Activated T-cell treated with anti-CD3 and anti-CD28 coated beads, Interleukin-2, amount 50 U/mL, for 48 hours (primary cell): ENCODE measurements at places on chromosomes 11 and 22.
A peak's percentile ranks its signal among the peaks of the same experiment; 100 is the strongest.

GRCh38 chr11:15629690-15630321 lies 515.1 kb downstream of the INSC start:
- peak; percentile 17 for DNase-seq

DNA sequence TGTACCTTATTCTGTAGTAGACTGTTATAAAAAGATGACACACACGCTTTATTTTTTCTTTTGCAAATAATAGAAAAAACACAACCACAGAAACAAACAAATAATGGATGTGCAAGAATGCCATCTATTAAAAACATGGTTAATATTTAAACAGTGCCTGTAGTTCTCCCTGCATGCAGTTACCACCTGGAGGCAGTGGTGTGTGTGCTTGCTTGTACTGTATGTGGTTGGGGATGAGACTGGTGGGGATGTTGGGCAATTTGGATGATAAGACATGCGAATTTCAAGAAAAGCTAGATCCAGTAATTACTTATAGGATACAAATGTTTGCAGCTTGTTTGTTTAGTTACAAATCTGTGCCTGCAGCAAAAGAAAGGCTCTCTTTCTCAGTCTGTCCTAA lies 3.6 kb downstream of the C11orf87 start:
- no peak for DNase-seq

- no peak for DNase-seq
Measured at GRCh38 chr22:47484960-47485569, 722.6 kb downstream of the TBC1D22A start.

DNA sequence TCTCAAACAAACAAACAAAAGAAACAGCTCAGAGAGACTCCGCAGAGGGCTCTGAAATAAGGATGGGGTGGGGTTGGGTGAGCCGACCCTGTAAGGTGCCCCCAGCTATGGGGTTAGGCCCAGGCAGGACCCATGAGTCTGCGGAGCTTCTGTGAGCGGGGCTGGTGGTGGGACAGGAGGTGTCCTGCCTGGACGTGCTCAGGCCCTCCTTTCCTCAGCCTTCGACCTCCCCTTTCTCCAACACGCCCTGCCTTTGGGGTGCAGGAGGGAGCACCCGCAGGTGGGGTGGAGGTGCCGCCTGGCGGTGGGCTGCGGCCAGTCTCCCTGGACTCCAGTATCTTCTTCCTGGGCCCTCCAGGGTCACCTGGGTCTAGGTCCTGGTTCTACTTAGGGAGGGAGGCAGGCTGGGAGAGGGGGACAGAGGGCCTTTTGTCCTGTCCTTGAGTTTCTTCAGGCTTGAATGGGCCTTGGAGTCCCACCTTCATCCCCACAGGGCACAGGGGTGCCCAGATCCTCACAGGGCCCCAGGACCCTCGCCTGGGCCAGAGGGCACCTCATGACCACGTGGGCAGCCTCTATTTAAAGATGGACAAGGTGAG lies 12.3 kb downstream of the PRR33 start:
- DNase-seq: no peak

GRCh38 chr11:122334546-122335339 lies 218.7 kb upstream of the BLID start:
- no peak for DNase-seq

GRCh38 chr11:100863080-100863581 lies 176.0 kb downstream of the ARHGAP42 start:
- no peak for DNase-seq

GRCh38 chr11:92357344-92357743 lies 132.7 kb downstream of the FAT3 start:
- DNase-seq: no peak

- peak; percentile 58 for DNase-seq
Measured at GRCh38 chr11:65640483-65641296, 2.8 kb downstream of the SIPA1 start.

DNA sequence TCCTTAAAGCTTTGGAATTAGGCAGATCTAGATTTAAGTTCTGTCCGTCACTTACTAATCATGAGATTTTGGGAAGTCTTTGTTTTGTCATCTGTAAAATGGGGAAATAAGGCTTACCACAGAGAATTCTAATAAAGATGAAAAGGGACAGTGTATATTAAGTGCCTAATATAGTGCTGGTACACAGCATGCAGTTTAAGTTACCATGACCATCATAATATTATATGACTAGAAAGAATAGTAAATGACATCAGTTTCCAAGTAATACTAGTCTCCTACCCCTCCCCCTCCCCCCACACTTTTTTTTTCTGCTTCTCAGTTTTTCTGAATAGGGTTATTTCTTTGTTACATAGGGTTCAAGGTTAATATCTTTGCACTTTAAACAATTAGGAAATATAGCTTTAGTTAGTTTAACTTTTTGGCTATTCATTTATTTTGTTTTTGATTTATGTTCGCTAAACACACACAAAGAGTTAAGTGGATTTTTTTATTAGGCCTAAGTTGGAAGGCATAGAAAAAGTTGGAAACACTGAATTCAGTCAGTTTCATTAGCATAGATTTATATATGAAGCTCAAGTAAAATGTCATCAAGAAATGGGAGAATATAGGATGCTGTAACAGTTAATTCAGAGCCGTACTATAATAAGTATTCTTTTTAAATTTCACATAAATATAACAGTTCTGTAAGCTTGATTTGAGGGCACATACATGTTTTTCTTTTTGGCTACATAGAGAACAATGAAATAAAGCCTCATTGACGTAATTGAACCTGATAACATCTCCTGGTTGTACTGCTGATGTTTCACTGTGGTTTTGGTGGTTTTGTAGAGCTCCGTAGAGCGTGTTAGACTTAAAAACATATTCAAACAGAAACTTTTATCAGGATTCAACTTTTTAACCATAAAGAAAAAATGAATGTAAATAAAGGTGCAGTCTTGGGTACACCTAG lies 121.2 kb downstream of the PDE3B start:
- DNase-seq: no peak

GRCh38 chr11:3609416-3610265 lies 32.2 kb downstream of the ART5 start:
- peak; percentile 29 for DNase-seq

- DNase-seq: no peak
Measured at GRCh38 chr22:30318799-30319419, 7.8 kb downstream of the TBC1D10A start.

GRCh38 chr11:59174664-59175033 lies 2.7 kb downstream of the DTX4 start:
- peak; percentile 36 for DNase-seq

DNA sequence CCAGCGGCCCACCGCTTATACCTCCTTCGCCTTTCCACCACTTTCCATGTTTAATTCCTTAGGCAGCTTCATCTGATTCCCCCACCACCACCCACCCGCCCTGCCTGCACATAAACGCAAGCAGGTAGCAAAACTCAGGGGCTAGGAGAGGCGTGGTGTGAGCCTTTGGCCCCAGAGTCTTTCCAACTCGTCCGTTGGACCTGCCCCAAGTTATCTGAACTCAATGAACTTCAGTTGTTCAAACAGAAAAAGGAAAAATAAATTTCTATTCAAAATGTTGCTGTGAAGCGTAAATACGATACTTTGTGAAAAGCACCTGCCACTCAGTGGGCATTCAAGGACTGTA lies 814 bp upstream of the CDON start:
- DNase-seq: no peak

GRCh38 chr22:48568736-48569330 lies 1258.8 kb downstream of the BRD1 start:
- no peak for DNase-seq

- DNase-seq: peak; percentile 55
Measured at GRCh38 chr22:20803696-20804324, 29.9 kb downstream of the SERPIND1 start.

GRCh38 chr22:17242641-17243040 lies 23.4 kb upstream of the ADA2 start:
- no peak for DNase-seq

DNA sequence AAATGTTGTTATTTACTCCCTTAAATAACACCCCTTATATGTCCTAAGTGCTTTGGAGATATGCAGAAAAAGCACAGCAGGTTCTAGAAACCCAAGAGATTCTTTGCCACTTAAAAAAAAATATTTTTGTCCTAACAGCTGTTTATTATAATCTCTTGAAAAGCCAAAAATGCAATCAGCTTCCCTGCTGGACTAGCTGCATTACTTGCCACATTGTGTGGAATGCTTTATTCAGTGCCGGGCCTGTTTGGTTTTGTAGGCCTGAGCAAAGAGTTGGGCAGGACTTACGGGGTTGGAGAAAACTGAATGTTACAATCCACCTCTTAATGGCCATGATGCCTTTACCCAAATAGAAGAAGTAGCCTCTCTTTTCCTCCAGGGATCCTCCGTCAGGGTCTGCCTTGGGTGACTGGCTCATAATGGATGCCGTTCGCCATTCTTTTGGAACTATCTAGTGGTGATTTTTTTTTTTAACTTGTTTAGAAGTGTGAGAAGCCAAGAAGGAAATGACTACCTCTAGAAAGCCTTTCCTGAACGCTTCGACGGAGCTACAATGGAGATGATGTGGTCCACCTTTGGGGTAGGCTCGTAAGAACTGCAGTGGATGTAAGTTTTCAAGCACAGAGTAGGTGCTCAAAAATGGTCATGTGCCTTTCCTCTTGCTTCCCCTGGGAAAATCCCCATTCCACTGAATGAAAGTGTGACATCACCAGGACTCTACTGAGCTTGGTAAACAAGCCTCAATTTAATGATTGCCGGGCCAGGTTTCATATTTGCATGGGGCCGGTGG lies 241.3 kb upstream of the NCAM1 start:
- no peak for DNase-seq

GRCh38 chr22:39301926-39302325 lies 17.5 kb downstream of the RPL3 start:
- DNase-seq: no peak
